H9 (cell line): ENCODE measurements at places on chromosomes 3 and 15. TPM values are rescaled to one million over a fixed set of nuclear protein-coding genes. Genes with fewer than 3 reads are reported as not detected.

- H3K4me3 ChIP-seq: no peak overlapping the region
- no peaks in the 10 kb centered on the region for H3K27me3 ChIP-seq
- no peaks in the 10 kb centered on the region for H3K4me1 ChIP-seq
- DNase-seq: no peak
- H3K36me3 ChIP-seq: no peaks in the 10 kb centered on the region
- no peak overlapping the region for H3K27ac ChIP-seq
Measured at GRCh38 chr3:82186017-82186416, 424.6 kb upstream of the GBE1 start.

DNA sequence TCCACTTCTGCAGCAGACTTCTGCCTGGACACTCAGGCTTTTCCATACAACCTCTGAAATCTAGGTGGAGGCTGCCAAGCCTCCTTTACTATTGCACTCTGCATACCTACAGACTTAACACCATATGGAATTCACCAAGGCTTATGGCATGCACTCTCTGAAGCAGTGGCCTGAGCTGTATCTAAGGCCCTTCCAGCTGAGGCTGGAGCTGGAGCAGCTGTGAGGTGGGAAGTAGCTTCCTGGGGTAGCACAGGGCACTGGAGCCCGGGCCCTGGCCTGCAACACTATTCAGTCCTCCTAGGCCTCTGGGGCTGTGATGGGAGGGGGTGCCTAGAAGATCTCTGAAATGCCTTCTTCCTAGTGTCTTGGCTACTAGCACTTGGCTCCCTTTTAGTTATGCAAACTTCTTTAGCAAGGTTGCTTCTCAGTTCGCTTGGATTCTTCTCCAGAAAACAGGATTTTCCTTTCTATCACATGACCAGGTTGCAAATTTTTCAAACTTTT is 186.6 kb upstream of the RORA start:
- no peak overlapping the region for H3K27ac ChIP-seq
- DNase-seq: no peak
- no peak overlapping the region for H3K4me3 ChIP-seq
- H3K4me1 ChIP-seq: no peaks in the 10 kb centered on the region
- H3K27me3 ChIP-seq: no peaks in the 10 kb centered on the region

Gene CPLX3
- not detected in 2 replicates for total RNA-seq

DNA sequence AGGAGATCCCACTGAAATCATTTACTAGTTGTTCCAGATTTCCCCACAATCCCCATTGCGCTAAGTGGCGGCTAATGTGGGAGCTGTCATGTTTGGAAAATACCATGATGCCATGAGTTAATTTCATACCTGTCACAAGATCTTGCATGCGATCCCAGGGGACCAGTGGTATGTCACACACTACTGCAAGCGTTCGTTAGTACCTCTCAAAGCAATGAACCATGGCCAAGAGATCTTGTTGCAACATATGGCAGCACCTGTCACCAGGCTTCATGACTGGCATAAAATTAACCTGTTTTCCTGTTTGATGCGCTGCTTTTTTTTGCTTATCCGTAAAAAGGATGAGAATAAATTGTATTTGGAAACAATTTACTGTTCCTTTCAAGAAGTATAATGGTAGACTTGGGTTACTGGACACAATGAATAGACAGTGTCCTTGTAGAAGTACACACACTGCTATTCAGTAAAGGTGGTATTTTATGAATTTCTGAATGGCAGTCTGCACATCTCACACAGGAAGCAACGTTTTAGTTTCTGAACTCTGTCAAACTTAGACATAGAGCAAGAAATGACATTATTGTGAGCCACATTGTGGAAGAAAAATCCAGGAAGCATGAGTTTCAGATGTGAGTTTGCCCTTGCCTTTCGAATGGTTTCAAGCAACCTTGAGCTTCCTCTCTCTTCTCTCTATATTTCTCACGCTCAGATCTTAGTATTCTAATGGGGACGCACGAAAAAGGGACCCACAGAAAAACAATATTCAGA is 81.9 kb downstream of the CHL1 start:
- no peak overlapping the region for H3K27ac ChIP-seq
- H3K27me3 ChIP-seq: no peaks in the 10 kb centered on the region
- no peaks in the 10 kb centered on the region for H3K36me3 ChIP-seq

Gene HESX1
- total RNA-seq: 28.1 and 28.4 TPM in 2 replicates

DNA sequence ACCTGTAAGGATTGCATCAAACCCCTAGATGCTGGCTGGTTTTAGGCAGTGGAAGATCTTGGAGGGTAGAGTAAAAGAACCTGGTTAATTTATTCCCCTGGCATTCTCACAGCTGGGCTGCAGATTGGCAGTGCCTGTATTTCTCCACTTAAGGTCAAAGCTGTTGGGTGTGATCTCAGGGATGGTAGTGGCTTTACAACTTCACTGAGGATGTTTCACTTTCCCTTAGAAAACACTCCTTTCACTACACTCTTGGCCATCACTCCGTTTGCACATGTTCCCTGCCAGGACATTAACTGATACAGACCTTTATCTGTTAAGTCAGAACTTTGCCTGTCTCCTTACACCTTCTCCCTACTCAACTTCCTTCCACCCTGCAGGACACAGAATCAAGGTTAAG is 779.1 kb upstream of the SEMA6D start:
- no peaks in the 10 kb centered on the region for H3K27me3 ChIP-seq
- no peak overlapping the region for H3K27ac ChIP-seq
- no peak for DNase-seq

Gene EFHB
- total RNA-seq: 1.6 and 1.9 TPM in 2 replicates

Gene PCSK6
- 3.4 and 4.0 TPM in 2 replicates for total RNA-seq

GRCh38 chr3:63955036-63955650 is 43.0 kb upstream of the SCAANT1 start:
- DNase-seq: no peak
- H3K4me1 ChIP-seq: peaks cover 6% of the 10 kb centered on the region
- H3K27me3 ChIP-seq: no peaks in the 10 kb centered on the region
- no peak overlapping the region for H3K4me3 ChIP-seq
- no peak overlapping the region for H3K27ac ChIP-seq
- H3K36me3 ChIP-seq: peaks cover 7% of the 10 kb centered on the region; the same call in 1 of the 2 replicates

- H3K27ac ChIP-seq: no peak overlapping the region
- H3K27me3 ChIP-seq: no peaks in the 10 kb centered on the region
- no peaks in the 10 kb centered on the region for H3K4me1 ChIP-seq
- no peak overlapping the region for H3K4me3 ChIP-seq
Measured at GRCh38 chr3:68996356-68996995, 17.0 kb downstream of the EOGT start.

DNA sequence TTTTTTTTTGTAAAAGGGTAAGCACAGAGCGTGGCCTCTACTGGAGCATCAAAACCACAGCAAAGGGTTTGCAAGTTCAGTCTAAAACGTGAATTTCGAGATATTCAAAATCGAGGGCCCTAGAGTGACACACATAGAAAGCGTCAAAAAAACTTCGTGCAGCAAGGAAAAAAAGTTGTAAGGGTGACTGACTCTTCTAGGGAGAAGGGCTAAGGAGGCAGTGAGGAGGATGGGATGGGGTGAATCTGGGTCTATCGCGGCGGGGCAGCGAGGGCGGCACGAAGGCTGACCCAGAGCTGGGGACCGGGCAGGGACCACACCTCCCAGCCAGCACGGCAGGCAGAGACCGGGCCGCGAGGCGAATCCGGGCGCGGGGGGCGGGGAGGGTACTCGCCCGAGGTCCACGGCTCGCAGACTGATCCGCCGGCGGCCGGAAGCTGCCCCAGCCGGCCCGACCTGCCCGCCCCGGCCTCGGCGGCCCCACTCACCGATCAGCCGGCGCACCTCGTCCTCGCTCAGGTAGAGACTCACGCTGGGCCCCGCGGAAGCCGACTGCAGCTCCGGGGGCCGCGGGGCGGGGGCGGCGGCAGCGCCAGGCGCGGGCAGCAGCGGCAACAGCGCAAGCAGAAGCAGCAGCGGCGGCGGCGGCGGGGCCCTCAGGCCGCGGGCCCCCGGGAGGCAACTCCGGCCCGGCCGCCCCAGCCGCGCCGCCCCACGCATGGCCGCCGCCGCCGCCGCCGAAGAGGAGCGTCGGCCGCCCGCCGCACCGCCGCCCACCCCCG is 533 bp downstream of the RYK start:
- H3K27me3 ChIP-seq: no peaks in the 10 kb centered on the region
- H3K4me3 ChIP-seq: peak overlapping the region; percentile 89
- DNase-seq: peak; percentile 58
- H3K36me3 ChIP-seq: peaks cover 20% of the 10 kb centered on the region; the same call in 2 of the 3 replicates

GRCh38 chr15:57272771-57273357 is 103.4 kb upstream of the CGNL1 start:
- no peak for DNase-seq
- no peaks in the 10 kb centered on the region for H3K4me1 ChIP-seq
- H3K27me3 ChIP-seq: no peaks in the 10 kb centered on the region
- no peak overlapping the region for H3K4me3 ChIP-seq

DNA sequence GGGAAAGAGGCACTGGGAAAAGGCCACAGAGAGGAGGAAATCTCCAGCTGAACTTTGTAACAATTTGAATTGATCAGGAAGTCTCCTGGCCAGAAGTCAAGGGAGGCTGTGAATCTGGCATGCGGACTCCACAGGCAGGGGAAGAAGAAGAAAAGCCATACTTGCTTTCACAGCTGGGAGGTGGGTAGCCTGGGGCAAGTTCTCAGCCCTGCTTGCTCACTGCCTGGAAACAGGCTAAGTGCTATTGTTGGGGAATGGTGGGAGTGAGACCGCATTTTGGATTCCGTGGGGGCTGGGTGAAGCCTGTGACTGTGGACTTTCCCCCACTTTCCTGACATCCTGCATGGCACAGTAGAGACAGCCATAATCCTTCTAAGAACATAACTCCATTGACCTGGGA is 168.8 kb upstream of the CD96 start:
- no peaks in the 10 kb centered on the region for H3K4me1 ChIP-seq
- DNase-seq: no peak
- peaks cover 28% of the 10 kb centered on the region for H3K36me3 ChIP-seq
- H3K27ac ChIP-seq: no peak overlapping the region

DNA sequence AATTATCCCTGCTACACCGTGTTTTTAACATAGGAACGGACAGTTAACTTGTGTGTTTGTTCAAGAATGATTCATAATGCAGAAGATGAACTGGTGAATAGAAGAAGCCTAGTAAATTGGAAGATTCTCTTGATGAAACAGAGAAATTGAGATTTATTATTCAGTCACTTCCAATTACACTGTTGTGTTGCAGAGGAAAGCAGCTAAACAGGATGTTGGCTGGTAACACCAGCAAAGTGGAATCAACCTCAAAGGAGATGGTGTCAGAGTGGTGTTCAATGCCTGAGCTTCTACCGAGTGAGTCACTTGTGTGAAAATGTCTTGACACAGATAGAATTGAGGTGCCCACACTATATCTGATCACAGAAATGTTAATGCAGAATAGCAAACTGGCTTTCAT is 399.6 kb downstream of the LPP start:
- H3K36me3 ChIP-seq: no peaks in the 10 kb centered on the region
- no peak overlapping the region for H3K4me3 ChIP-seq
- no peaks in the 10 kb centered on the region for H3K4me1 ChIP-seq
- no peak overlapping the region for H3K27ac ChIP-seq

DNA sequence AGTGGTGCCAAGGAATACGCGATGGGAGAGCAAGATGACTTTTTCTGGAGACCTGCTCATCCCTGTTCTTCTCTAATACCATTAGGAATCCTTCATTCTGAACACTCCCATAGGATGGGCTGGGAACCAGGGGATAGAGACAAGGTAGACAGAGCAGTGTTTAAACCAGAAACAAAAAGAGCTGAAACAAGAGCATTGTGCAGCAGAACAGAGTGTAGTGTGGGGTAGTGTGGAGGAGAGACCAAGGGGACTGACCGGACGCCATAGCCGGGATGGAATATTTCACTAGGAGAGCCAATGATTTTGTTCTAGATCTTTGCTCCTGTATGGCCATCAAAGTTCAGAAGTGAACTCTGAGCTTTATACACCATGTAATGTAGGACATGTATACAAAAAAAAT is 15.6 kb downstream of the HCLS1 start:
- H3K27me3 ChIP-seq: no peaks in the 10 kb centered on the region
- DNase-seq: no peak
- no peaks in the 10 kb centered on the region for H3K36me3 ChIP-seq
- peaks cover 7% of the 10 kb centered on the region; the same call in 1 of the 2 replicates for H3K4me1 ChIP-seq

Gene ANKUB1
- not detected in 2 replicates for total RNA-seq

DNA sequence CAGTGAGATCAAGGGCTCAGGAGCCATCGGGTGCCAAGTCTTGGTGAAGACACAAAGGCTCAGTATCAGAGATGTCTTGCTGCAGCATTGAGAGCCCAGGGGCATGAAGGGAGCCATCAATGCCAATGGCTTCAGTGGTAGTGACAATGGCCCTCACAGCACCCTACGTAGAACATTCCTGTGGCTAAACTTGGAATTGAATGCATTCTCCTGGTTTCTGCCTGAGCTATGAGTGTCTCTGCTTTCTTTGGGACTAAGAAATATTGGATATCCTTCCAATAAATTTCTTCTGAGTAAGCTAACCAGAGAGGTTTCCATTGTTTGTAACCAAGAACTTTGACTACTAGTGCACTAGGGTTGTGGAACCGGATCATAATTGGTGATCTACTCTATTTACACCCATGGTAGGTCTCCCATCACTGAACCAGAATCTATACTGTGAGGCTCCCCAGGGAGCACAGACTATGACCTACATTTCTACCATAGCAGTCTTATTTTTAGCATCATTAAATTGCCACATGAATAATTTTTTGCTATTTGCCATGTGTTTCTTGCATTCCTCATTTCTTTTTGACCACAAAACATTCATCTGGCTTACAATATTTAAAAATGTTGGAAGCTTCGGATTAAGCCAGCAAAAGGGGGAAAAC is 31.6 kb upstream of the PDZRN3 start:
- no peaks in the 10 kb centered on the region for H3K36me3 ChIP-seq
- no peaks in the 10 kb centered on the region for H3K27me3 ChIP-seq
- no peak overlapping the region for H3K4me3 ChIP-seq
- H3K27ac ChIP-seq: no peak overlapping the region

DNA sequence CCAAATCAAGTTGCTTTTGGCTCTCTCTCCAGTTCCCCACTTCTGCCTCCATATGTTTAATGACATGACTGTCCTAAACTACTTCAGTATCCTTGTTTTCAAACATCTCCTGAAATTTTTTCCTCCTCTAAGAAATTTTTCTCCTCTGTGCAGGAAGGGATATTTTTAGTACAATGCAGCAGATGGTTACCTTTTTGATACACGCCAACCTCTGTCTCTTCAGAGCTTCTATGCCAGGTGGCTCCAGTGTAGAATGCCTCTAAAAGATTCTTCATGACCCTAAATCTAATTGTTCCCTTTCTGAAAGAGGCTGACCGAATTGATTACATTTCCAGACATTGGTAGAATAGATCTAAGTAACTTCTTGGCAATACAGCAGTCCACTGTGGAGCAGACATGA is 33.7 kb downstream of the TMOD3 start:
- H3K4me3 ChIP-seq: no peak overlapping the region
- no peak overlapping the region for H3K27ac ChIP-seq
- H3K36me3 ChIP-seq: peaks cover 8% of the 10 kb centered on the region

- no peak overlapping the region for H3K4me3 ChIP-seq
- no peak overlapping the region for H3K27ac ChIP-seq
- no peaks in the 10 kb centered on the region for H3K4me1 ChIP-seq
- H3K27me3 ChIP-seq: no peaks in the 10 kb centered on the region
- no peaks in the 10 kb centered on the region for H3K36me3 ChIP-seq
Measured at GRCh38 chr15:60213377-60214000, 184.3 kb downstream of the ANXA2 start.

Gene OR4F6
- total RNA-seq: not detected in 2 replicates

GRCh38 chr3:135538123-135538522 is 427.4 kb upstream of the PPP2R3A start:
- H3K36me3 ChIP-seq: no peaks in the 10 kb centered on the region
- H3K27ac ChIP-seq: no peak overlapping the region
- DNase-seq: no peak
- no peak overlapping the region for H3K4me3 ChIP-seq
- H3K4me1 ChIP-seq: no peaks in the 10 kb centered on the region
